ENCODE measurements at places on chromosomes 2 and 18. TPM values are rescaled to one million over a fixed set of nuclear protein-coding genes. Genes with fewer than 3 reads are reported as not detected.

The NEB gene
- total RNA-seq, result 0.27 TPM

- H3K27ac ChIP-seq, result no peak overlapping the region
- no peaks in the 10 kb centered on the region for H3K36me3 ChIP-seq
- DNase-seq, result no peak
- H3K4me3 ChIP-seq, result no peak overlapping the region
- H3K27me3 ChIP-seq, result no peaks in the 10 kb centered on the region
Observed at GRCh38 chr2:227939271-227940027, 68.0 kb downstream of the DAW1 start.

- H3K4me3 ChIP-seq, result no peak overlapping the region
- H3K27me3 ChIP-seq, result no peaks in the 10 kb centered on the region
- H3K36me3 ChIP-seq, result peaks cover 46% of the 10 kb centered on the region
- no peak for DNase-seq
- H3K4me1 ChIP-seq, result peaks cover 8% of the 10 kb centered on the region
Observed at GRCh38 chr2:7041421-7041820, 124.2 kb downstream of the RNF144A start.

DNA sequence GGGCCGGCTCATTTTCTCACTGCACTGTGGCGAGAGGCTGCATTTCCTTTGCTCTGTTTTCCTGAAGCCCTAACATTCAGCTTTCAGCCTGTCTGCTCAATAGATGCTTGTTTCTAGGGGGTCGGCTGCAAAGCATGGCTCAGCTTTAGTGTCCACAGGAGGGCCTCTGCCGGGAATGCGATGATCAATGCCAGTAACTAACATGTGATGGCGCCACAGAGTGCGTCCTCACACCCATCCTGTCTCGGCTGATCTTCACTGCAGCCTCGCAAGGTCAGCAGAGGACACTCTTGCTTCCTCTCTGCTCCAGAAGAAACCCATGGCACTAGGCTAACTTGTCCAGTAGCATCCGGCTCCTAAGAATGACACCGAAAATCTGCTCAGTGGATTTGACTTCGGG, 156.4 kb upstream of the PXDN start:
- H3K4me1 ChIP-seq, result no peaks in the 10 kb centered on the region
- no peaks in the 10 kb centered on the region for H3K36me3 ChIP-seq
- no peaks in the 10 kb centered on the region for H3K27me3 ChIP-seq
- no peak overlapping the region for H3K4me3 ChIP-seq
- H3K27ac ChIP-seq, result no peak overlapping the region
- no peak for DNase-seq
